Cerebellar nuclear complex (tissue), 1 donor: ENCODE measurements at places on chromosomes 5 and 9.

GRCh38 chr5:180596668-180597231, 5.5 kb upstream of the SCGB3A1 start:
- no peak for DNase-seq

DNA sequence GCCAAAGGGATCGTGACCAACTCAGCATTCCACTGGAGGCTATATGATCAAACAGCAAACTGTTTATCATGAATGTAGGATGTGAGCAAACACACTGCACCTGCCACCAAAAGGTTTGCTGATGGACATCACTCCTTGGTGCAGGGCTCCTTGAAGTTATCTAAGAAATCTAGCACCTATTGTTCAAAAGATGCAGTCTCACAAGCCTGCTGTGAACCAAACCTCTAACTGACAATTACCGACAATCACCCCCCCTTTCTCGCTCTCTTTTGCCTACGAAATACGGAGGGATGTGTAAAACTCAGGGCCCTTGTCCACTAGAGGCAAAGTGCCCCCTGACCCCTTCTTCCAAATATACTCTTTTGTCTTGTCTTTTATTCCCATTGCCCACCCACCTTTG, 2.5 kb upstream of the CLTA start:
- no peak for DNase-seq

GRCh38 chr5:81397176-81397575, 3.2 kb upstream of the ACOT12 start:
- DNase-seq, result no peak

DNA sequence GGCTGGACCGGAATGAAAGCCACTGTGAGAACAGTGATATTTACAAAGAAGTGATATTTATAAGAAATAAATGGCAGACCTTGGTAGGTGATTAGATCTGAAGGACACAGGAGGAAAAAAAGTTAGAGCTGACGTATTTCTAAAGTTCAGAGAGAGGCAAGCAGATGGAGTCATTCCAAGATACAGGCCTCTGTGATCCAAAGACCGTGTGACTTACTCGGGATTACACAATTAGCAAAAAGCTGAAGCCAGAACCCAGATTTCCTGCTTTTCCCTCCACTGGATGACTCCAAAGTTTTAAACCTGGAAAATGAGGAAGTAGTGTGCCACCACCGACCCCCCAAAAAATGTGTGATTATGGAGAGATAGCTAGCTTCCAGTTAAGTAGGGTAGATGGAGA, 3.1 kb upstream of the DOCK8 start:
- DNase-seq, result no peak

DNA sequence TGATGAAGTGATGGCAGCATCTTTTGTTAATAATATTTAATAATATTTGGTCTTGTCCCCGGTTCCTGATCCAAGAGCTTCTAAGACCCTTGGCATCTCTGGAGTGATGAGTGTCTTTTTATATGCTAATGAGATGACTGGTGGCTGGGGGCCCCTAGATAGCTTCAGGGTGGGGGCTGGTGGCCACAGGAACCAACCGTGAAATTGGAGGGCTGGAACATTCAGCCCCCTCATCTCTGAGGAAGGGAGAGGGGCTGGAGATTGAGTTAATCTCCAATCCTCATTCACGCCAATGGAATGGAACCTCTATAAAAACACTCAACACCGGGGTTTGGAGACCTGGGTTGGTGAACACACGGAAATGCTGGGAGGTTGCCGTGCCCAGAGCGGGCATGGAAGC, 78.2 kb upstream of the RAPGEF1 start:
- no peak for DNase-seq

DNA sequence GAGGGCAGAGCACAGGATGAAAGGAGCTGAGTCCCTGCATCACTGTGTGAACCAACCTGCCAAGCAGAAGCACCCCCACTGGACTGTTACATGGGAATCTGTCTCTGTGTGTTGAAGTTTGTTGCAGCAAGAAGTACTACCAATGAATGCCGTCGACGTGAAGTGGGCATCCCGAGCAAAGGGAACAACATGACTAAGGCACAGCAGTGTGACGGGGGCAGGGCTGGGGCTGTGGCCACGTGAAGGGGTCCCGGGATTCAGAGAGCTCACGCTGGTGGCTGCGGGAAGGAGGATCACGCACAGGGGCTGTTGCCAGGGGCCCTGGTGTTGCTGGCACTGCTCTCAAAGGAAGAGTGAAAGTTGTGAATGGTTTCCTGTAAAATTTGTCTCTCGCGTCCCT, 27.5 kb upstream of the GABBR2 start:
- DNase-seq, result no peak

GRCh38 chr9:1248743-1249142, 198.6 kb downstream of the DMRT2 start:
- DNase-seq, result no peak

GRCh38 chr9:34506623-34507022, 16.2 kb downstream of the ENHO start:
- no peak for DNase-seq

DNA sequence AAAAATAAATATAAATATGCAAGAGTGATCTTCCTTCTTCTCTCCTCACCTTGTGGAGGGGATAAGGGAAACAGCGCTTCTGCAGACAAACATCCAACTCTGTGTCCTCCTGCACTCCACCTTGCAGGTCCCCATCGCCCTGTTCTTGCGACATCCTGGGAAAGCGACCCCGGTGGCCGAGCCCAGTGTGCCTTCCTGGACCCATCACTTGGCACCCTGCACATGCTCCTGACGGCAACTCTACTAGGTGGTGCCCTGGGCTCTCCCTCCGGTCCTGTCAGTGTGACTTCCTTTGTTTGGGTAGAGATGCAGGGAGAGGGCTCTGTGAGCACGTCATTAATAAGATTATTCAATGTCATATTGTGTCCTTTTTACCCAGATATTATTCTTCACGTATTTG, 266.0 kb upstream of the ADAMTS16 start:
- no peak for DNase-seq
